ENCODE measurements at places on chromosomes 4 and X.

- DNase-seq, result no peak
These were observed 837.6 kb downstream of the PDHA2 start for GRCh38 chr4:96677499-96677898.

DNA sequence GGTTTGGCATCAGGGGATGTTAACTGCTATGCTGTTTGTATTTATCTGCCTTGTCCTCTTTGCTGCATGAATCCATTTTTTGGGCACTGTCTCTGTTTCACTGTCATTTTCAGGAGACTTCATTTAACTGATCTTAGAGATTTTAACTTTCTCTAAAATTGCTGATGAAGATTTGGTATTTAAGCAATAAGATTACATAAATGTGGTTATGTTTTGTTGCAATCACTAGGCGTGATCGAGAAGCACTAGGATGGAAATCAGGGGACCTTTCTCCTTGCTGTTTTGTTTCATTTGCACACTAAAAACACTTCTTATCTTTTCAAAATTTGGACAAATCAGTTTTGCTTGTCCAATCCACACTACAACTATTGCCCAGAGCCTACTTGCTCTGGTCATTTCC, 15.4 kb downstream of the CXCL2 start:
- no peak for DNase-seq

- no peak for DNase-seq
These were observed 127.3 kb downstream of the ATP10D start for GRCh38 chr4:47612116-47613023.

DNA sequence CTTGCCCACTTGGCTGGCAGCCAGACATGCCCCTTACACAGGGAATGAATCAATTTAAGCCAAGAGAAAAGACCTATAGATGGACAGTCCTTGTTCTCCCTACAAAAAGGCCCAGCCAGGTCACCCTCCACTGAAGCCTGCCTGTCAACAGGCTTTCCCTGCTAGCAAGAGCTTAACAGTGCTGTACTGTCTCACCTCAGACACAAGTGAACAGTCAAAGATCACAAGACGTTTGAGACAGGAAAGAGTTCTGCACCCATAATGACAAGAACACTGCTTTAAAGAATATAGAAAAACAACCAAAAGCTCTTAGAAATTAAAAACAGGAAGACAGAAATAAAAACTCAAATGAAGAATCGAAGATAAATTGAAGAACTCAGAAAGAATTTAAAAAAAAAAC, 4.6 kb downstream of the RNF175 start:
- DNase-seq, result no peak

- DNase-seq, result no peak
These were observed 184.4 kb downstream of the CAMK2D start for GRCh38 chr4:113576947-113577678.

DNA sequence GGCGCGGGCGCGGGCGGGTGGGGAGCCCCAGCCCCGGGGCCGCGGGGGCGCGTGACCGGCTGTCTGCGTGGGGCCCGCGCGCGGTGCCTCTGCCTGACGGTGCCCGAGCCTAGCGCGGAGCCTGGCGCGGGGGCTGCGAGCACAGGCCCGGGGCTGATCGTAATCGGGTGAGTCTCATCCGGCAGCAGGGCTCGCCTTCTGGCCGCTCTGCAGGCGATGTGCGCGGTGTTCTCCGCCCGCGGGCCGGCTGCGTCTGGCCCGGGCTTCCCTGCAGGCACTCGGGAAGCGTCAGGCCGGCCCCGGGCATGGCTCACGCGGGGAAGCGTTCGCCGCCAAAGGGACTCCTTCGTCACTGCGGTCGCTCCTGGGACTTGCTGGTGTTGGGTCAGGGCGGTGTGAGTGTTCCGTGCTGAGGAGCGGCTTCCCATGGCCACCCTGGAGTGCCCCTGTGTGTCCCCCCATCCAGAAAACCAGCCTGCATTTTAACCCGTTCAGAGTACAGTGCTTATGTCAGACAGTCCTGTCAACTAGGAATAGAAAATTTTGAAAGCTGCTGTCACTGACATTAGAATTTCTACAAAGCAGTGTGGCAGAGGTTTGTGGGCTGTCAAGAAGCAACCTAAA, 40.6 kb downstream of the FAM149A start:
- DNase-seq, result no peak

GRCh38 chrX:69306063-69306404, 140.8 kb upstream of the PJA1 start:
- no peak for DNase-seq

DNA sequence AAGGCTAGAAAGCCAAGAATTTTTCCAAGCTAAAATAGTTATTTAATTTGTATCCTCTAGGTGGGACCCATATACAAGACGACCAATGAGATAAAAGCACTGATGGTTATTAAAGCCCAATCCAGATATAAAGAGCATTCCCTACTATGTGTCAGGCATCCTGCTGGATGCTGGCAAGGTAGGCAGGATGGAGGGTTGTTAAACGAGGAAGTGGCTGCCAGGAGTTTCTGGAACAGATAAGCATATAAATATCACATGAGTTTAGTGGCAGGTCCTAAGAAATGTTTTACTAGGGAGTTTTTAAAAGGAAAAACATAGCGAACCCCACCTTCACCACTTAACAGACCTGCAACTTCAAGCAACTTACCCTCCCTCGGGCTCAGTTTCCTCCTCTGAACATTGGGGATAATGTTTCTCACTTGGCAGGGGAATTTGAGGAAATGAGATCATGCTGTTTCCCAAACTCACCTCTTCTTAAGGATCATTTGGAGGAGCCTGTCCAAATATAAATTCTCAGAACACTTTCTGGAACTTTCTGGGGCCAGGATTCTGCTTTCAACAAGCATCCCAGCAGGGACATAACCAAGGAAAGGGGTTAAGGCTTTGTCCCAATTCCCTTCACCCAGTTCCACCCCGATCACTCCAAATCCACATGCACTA, 94.3 kb upstream of the LDB2 start:
- no peak for DNase-seq

- no peak for DNase-seq
These were observed 85.4 kb downstream of the MAGEC1 start for GRCh38 chrX:141989134-141989533.
